ENCODE measurements at places on chromosomes 3 and 15. TPM values are rescaled to one million over a fixed set of nuclear protein-coding genes. Genes with fewer than 3 reads are reported as not detected.

The B3GALNT1 gene
- total RNA-seq, result 29.0 TPM

The P3H2 gene
- 27.8 TPM for total RNA-seq

The FRMD4B gene
- total RNA-seq, result 13.6 TPM

The GNAT1 gene
- total RNA-seq, result not detected

The NUTM1 gene
- not detected for total RNA-seq

The CCDC80 gene
- 4.7 TPM for total RNA-seq

The TUSC7 gene
- total RNA-seq, result not detected

The RASGRF1 gene
- total RNA-seq, result 1.4 TPM

The SERPINI2 gene
- total RNA-seq, result not detected

The ZNF502 gene
- 3.4 TPM for total RNA-seq

The CCDC39 gene
- 0.07 TPM for total RNA-seq

The THAP10 gene
- total RNA-seq, result 4.8 TPM

The ANAPC13 gene
- 50.1 TPM for total RNA-seq

The SLC28A2 gene
- total RNA-seq, result not detected
